ENCODE measurements at places on chromosomes 3 and 15. TPM values are rescaled to one million over a fixed set of nuclear protein-coding genes. Genes with fewer than 3 reads are reported as not detected.

OR5H6 gene
- not detected for total RNA-seq

ADAMTS9 gene
- total RNA-seq, result 0.31 TPM

KLHL18 gene
- total RNA-seq, result 16.8 TPM

- DNase-seq, result no peak
These were observed 41.4 kb downstream of the UBE2E2 start for GRCh38 chr3:23244324-23245041.
